ENCODE measurements at places on chromosomes 7 and 10. TPM values are rescaled to one million over a fixed set of nuclear protein-coding genes. Genes with fewer than 3 reads are reported as not detected.

VSTM4 gene
- 2.3 TPM for total RNA-seq

GRCh38 chr7:2948749-2949148 lies 94.9 kb downstream of the CARD11 start:
- DNase-seq = no peak

- DNase-seq = no peak
These were observed 24.0 kb upstream of the INPP5F start for GRCh38 chr10:119701861-119702260.

- DNase-seq = no peak
These were observed 162.2 kb downstream of the EGFR start for GRCh38 chr7:55180963-55181542.

- peak; percentile 58 for DNase-seq
These were observed 748 bp downstream of the PHTF2 start for GRCh38 chr7:77799078-77799964.

GRCh38 chr7:104367926-104368325 lies 39.5 kb downstream of the LHFPL3 start:
- no peak for DNase-seq

GRCh38 chr10:121658111-121658510 lies 59.9 kb upstream of the FGFR2 start:
- no peak for DNase-seq

MET gene
- 4.0 TPM for total RNA-seq

MBL2 gene
- not detected for total RNA-seq
